Fibroblast of lung (primary cell): ENCODE measurements at places on chromosomes 5 and 9. TPM values are rescaled to one million over a fixed set of nuclear protein-coding genes. Genes with fewer than 3 reads are reported as not detected.
A peak's percentile ranks its signal among the peaks of the same experiment; 100 is the strongest.

GRCh38 chr5:159850160-159850559, 66.1 kb upstream of the ADRA1B start:
- H3K4me3 ChIP-seq: no peak overlapping the region
- H3K36me3 ChIP-seq: no peaks in the 10 kb centered on the region
- DNase-seq: peak; percentile 84
- no peaks in the 10 kb centered on the region for H3K27me3 ChIP-seq

Gene PCDHB10
- total RNA-seq: 0.77 and 2.0 TPM in 2 replicates

- H3K36me3 ChIP-seq: no peaks in the 10 kb centered on the region
- H3K27ac ChIP-seq: peak overlapping the region; percentile 59
Measured at GRCh38 chr5:132829742-132830435, 558 bp downstream of the SHROOM1 start.

DNA sequence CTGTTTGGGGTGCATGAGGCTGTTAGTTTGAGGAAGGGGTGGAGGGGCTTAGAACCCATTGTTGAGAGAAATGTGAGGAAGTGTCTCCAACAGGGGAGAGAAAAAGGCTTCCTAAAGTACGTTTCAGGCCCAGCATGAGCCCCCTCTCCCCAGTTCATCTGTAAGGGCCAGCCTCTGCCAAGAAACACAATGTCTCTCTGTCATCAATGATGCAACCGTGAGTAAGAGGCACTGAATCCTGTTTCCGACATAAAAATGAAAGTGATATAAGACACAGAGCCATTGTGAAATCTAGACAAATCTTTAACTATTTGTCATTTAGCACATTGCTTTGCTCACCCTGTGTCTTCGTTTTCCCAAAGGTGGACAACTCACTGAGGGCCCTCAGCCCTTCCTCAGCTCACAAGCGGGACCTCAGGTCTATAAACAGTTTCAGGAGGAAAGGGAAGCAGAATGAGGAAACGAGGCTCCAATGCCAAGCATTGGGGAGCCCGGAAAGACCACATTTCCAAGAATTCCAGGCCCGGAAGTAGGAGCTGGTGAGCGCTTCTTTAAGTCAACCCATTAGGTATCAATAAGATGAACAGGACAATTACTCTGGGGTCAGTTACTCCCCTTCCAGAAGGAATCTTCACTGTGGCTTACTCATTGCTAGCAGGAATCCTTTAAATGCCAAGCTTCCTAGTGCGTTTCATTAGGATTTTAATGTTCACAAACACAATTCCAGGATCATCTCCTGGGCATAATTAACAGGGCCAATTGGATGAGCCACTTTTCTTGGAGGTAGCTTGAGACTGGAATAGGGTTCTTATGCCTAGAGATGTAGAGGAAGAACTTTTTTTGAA, 59.0 kb upstream of the KLF4 start:
- no peaks in the 10 kb centered on the region for H3K27me3 ChIP-seq
- peak; percentile 97 for DNase-seq
- peaks cover 13% of the 10 kb centered on the region for H3K4me1 ChIP-seq
- no peak overlapping the region for H3K4me3 ChIP-seq
- peak overlapping the region; percentile 82 for H3K27ac ChIP-seq
